Pancreas (tissue), 10 donors: ENCODE measurements at places on chromosomes 2 and 18. TPM values are rescaled to one million over a fixed set of nuclear protein-coding genes. Genes with fewer than 3 reads are reported as not detected.
A peak's percentile ranks its signal among the peaks of the same experiment; 100 is the strongest.

CRACDL gene
- polyA plus RNA-seq: 5.3 TPM

SP5 gene
- polyA plus RNA-seq: 0.23 TPM

PSMA8 gene
- polyA plus RNA-seq: not detected

NXPH2 gene
- polyA plus RNA-seq: not detected

MDH1B gene
- polyA plus RNA-seq: 2.7 TPM

- no peak overlapping the region for H3K4me3 ChIP-seq
- H3K36me3 ChIP-seq: no peaks in the 10 kb centered on the region
- no peak overlapping the region for H3K27ac ChIP-seq
- no peaks in the 10 kb centered on the region for H3K27me3 ChIP-seq
These were observed 800.1 kb downstream of the SATB2 start for GRCh38 chr2:198657512-198658121.

- no peaks in the 10 kb centered on the region for H3K27me3 ChIP-seq
- no peak for DNase-seq
- H3K27ac ChIP-seq: no peak overlapping the region
- H3K4me3 ChIP-seq: no peak overlapping the region
- no peaks in the 10 kb centered on the region for H3K36me3 ChIP-seq
These were observed 3.3 kb downstream of the RMDN2 start for GRCh38 chr2:37928377-37928776.

GRCh38 chr2:195486520-195486919 is 170.5 kb upstream of the SLC39A10 start:
- H3K4me3 ChIP-seq: no peak overlapping the region
- H3K4me1 ChIP-seq: no peaks in the 10 kb centered on the region
- H3K27me3 ChIP-seq: no peaks in the 10 kb centered on the region
- H3K27ac ChIP-seq: no peak overlapping the region
- H3K36me3 ChIP-seq: no peaks in the 10 kb centered on the region
- no peak for DNase-seq

- no peak overlapping the region for H3K27ac ChIP-seq
- H3K27me3 ChIP-seq: no peaks in the 10 kb centered on the region
- H3K4me3 ChIP-seq: no peak overlapping the region
- DNase-seq: no peak
- no peaks in the 10 kb centered on the region for H3K36me3 ChIP-seq
These were observed 799 bp downstream of the CYTIP start for GRCh38 chr2:157443090-157443489.

GRCh38 chr2:178819992-178820391 is 12.8 kb upstream of the TTN start:
- no peaks in the 10 kb centered on the region for H3K36me3 ChIP-seq
- no peak overlapping the region for H3K4me3 ChIP-seq
- DNase-seq: no peak
- H3K4me1 ChIP-seq: no peaks in the 10 kb centered on the region
- H3K27ac ChIP-seq: no peak overlapping the region

DNA sequence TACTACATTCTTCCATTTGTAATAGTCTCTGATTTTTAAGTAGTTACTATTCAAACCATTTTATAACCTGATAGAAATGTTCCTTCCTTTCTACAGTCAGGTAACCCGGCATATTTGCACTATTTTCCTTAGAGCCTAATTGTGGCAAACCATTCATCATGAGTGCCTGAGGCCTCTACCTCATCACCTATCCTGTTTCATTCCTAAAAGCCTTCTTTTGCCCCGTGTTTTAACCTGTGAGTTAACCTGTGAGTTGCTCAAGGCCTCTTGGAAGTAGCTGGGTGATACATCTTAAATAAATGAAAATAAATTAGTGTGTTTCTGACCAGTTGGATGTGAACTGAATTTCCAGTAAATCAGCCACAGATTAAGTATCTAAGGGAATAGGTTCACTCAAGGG is 6.5 kb upstream of the KLHL29 start:
- no peak overlapping the region for H3K4me3 ChIP-seq
- H3K27me3 ChIP-seq: no peaks in the 10 kb centered on the region
- H3K27ac ChIP-seq: no peak overlapping the region
- DNase-seq: no peak

DNA sequence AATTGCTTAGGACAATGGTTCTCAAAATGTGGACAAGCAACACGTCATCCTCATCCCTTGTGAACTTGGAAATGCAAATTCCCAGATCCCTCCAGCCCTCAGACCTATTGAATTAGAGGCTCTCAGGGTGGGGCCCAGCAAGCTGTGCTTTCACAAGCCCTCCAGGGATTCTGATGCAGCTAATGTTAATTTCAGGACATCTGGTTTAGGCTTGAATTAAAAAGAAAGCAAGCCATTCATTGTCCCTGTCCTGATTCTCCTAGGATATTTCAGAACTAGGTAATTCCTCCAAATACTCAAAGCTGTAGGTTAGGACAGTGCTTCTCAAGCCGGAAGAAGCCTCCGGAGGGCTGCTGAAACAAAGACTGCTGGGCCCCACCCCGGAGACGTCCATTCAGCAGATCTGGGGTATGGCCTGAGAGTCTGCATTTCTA is 26.0 kb upstream of the GLI2 start:
- DNase-seq: no peak
- no peaks in the 10 kb centered on the region for H3K36me3 ChIP-seq
- no peak overlapping the region for H3K4me3 ChIP-seq
- no peaks in the 10 kb centered on the region for H3K27me3 ChIP-seq
- H3K4me1 ChIP-seq: no peaks in the 10 kb centered on the region

DNA sequence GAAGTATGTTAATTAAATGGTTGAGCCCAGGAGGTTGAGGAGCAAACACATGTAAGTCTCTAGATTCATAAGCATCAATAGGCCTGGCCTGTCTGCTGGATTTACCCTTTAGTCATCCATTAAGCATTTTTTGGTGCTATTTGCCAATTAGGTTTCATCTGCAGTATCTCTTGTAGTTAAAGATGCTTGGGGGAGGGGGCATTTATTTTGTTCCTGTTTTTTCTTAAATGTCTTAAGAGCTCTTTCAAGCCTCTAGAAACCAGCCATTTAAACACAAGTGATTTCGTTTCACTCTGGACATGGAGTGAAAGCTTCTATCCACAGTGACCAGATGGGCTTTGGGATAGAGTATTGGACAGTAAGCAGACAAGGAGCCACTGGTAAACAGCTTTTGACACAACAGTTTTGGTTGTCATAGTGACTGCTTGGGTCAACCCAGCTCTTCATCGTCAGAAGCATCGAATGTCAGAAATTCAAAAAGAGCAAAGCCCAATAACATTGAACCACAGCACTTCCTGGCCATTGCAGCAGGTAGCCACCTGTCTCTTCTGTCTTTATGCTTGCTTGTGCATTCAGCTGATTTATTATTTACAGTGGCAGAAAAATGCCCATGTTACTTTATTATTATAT is 4.9 kb downstream of the QPCT start:
- H3K36me3 ChIP-seq: no peaks in the 10 kb centered on the region
- no peak overlapping the region for H3K27ac ChIP-seq
- no peak overlapping the region for H3K4me3 ChIP-seq
- no peaks in the 10 kb centered on the region for H3K4me1 ChIP-seq

DNA sequence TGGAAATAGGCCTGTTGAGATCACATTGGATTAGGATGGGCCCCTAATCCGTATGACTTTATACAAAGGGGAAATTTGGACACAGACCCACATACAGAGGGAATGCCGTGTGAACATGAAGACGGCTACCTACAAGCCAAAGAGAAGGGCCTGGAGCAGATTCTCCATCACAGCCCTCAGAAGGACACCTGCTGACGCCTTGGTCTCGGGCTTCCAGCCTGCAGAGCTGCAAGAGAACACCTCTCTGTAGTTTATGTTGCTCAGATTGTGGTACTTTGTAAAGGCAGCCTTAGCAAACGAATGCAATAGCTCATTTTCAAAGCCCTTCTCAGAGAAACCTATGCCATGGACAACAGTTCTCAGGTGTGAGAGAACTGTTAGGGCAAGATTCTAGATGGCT is 86.1 kb downstream of the LONRF2 start:
- no peaks in the 10 kb centered on the region for H3K36me3 ChIP-seq
- H3K4me1 ChIP-seq: no peaks in the 10 kb centered on the region

GRCh38 chr2:174836377-174836994 is 72.2 kb upstream of the CHRNA1 start:
- no peak for DNase-seq
- H3K4me3 ChIP-seq: no peak overlapping the region
- H3K27ac ChIP-seq: no peak overlapping the region
- no peaks in the 10 kb centered on the region for H3K27me3 ChIP-seq

DNA sequence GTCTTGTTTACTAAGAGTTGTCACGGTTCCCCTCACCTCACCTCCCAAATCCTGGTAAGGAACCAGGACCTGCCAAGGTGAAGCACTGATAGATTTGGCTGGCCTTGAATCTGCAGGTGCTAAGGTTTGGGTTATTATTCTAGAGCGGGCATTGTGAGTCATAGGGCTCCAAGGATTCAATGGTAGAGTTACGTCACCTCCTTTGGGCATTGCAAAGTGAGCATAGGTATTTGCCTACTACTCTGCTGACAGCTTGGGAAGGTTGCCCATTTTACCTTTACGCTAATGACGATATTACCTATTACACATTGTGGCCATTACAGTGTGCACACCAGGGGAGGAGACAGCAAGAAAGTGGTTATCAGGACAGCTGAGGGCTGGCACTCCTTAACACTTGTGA is 59.3 kb downstream of the SETBP1 start:
- H3K4me3 ChIP-seq: no peak overlapping the region
- H3K27ac ChIP-seq: no peak overlapping the region

DNA sequence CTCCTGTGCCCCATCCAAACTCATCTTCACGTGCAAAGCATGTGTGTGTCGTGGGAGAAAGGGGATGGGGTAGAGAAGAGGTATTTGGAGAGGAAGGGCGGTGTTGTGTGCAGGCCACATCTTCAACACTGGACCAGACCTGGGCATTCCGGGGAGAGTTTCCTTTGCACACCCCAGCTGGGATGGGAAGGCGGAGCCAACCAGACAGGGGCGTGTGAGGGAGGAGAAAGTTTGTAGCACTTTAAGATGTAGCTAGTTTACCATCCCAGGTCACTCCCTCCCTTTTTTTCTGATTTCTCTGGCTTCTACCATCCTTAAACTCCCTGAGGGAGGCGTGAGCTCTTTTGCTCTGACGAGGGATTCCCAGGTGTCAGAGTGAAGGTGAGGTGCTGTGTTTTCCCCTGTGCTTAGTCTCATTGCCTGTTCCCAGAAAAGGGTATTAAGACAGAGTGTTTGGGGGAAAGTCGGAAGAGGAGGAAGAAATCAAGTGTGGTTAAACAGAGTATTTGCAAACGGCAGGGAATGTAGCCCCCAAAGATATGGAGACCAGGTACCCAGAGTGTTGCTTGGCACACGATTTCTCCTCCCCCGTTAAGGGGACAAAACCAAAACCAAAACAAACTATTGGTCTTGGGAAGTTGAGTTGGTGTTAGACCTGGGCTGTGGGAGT is 1.6 kb downstream of the SETBP1 start:
- peaks cover 20% of the 10 kb centered on the region for H3K4me1 ChIP-seq
- H3K27ac ChIP-seq: peak overlapping the region; percentile 100
- no peaks in the 10 kb centered on the region for H3K36me3 ChIP-seq

- no peak for DNase-seq
- H3K4me3 ChIP-seq: no peak overlapping the region
- no peaks in the 10 kb centered on the region for H3K4me1 ChIP-seq
- H3K36me3 ChIP-seq: no peaks in the 10 kb centered on the region
- H3K27me3 ChIP-seq: no peaks in the 10 kb centered on the region
- no peak overlapping the region for H3K27ac ChIP-seq
These were observed 28.4 kb downstream of the MCEE start for GRCh38 chr2:71101656-71102055.

DNA sequence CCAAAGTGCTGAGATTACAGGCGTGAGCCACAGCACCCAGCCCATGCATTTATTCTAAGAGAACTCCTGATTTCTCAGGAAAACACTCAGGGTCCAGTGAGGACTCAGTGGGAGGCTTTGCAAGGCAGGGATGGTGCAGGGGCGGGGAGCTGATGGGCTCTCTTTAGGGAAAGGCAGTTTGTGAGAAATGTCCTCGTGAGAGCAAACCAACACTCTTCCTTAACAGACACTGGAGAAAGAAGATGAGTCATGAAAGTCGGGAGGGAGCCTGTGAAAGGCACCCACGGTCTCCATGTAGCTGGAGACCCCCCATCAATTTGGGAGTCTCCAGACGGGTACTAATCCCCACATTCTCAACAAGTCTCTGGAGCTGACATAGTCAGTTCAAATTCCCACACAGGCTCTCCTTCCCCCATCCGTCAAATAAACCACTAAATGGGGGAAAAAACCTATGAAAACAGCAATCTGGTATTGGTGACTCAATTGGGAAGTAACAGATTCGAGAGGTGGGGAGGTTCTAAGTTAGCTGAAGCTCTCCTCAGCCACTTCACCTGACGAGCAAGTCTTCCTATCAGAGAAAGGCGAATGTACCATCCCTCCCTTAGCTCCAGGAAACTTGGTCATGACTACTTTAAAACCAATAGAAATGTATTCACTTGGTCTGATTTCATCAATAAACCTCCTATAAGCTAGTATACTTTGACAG is 11.0 kb upstream of the CREG2 start:
- DNase-seq: no peak
- no peaks in the 10 kb centered on the region for H3K4me1 ChIP-seq
- no peak overlapping the region for H3K4me3 ChIP-seq
- H3K27me3 ChIP-seq: no peaks in the 10 kb centered on the region

GRCh38 chr2:10309286-10309685 is 6.6 kb downstream of the HPCAL1 start:
- no peaks in the 10 kb centered on the region for H3K27me3 ChIP-seq
- no peaks in the 10 kb centered on the region for H3K36me3 ChIP-seq
- no peak overlapping the region for H3K27ac ChIP-seq
- no peak for DNase-seq

DNA sequence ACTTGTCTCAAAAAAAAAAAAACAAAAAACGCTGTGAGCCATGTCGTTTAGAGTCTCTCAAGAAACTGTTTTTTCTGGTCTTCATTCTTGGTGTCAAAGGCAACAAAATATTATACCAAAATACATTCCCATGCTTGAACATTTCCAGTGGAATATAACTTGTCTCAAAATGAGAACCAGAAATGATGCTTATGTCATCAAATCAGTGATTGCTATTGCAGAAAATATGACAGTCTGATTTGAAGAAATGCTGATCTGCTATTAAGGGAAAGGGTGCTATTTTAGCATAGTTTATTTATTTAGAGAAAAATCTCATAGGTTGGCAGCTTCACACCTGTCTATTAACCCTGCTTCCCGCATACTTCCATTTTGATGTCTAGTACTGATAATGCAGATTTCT is 82.4 kb upstream of the ACSL3 start:
- no peaks in the 10 kb centered on the region for H3K27me3 ChIP-seq
- H3K4me1 ChIP-seq: peaks cover 11% of the 10 kb centered on the region
- no peak for DNase-seq
